ENCODE measurements at places on chromosomes 7 and 10.

GRCh38 chr7:2719007-2719406, 31.0 kb downstream of the AMZ1 start:
- no peak for DNase-seq

DNA sequence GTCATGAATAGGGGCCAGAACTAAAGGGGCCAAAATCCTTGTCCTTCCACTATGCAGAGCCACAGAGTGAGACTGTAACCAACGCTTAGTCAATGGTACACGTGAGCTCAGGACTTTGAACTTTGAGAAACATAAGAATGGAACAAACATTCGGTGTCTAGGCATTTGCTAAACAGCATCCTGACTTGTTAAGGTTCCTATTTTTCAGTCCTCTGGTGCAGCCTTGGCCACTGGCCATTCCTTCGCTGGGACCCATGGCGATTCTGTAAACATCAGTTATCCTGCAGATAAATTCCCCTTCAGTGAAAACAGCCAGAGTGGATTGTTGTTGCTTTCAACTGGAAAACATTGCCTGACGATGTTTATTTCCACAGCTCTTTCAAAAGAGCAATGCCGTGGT, 266.8 kb downstream of the SORCS1 start:
- DNase-seq = no peak

DNA sequence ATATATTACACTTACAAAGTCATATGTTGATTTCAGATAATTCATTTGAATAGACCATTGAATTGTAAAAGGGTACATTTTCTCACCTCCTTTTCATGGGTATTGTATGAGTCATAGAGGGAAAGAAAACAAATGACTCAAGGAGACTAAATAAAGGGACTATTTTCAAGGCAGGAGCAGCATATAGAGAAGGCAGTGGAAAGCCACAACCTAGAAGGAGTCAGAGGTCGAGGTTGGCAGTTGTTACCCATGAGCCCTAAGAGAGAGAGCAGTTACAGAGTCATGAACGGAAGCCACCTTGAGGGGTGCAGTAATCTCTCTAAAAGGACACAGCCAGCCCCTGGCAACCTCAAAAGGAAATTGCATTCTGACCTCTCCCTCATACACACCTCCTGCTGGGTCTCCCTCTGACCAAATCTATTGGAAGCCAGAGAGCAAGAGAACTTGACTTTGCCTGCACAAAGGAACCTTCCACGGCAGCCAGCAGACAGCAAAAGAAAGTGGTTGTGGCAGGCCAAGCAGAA, 137.9 kb downstream of the GRM8 start:
- DNase-seq = no peak

GRCh38 chr10:34702093-34702937, 112.8 kb downstream of the PARD3 start:
- DNase-seq = no peak

- DNase-seq = no peak
Measured at GRCh38 chr7:134879815-134880475, 100.5 kb downstream of the CALD1 start.

GRCh38 chr10:58453105-58453504, 59.6 kb upstream of the BICC1 start:
- no peak for DNase-seq

DNA sequence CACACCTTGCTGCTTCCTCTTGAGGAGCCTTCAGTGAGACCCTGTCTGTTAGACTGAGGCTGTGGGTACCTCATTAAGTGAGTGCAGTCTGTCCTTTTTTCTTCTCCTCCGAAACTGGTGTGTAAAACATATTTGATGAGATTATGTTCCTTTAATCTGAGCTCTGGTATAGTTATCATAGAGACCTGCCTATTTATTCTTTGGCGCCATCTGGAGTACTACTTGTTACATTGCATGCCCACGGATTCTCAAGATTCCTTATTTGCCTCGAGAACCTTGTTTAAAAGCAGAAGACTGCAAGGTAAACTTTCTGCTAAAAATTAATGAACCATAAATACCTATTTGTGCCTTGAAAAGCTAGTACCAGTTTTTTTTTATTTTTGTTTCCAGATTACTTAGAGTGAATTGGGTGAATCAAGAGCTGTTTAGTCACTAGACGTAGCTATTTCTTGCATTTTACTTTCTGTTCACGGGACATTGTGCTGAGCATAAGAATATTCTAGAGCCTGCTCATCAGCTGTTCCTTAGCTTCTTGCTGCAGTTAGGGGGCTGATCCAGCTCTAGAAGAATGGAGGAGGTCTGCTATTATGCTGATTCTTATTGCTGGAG, 16.9 kb upstream of the STMP1 start:
- DNase-seq = no peak

All from cortex of kidney (tissue), 1 donor.